ENCODE measurements at places on chromosomes 5 and 9. TPM values are rescaled to one million over a fixed set of nuclear protein-coding genes. Genes with fewer than 3 reads are reported as not detected.
A peak's percentile ranks its signal among the peaks of the same experiment; 100 is the strongest.

Gene SPATA31D4
- not detected for total RNA-seq

GRCh38 chr9:129571298-129572051 lies 49.4 kb downstream of the C9orf50 start:
- H3K4me3 ChIP-seq = no peak overlapping the region
- H3K27me3 ChIP-seq = peaks cover 20% of the 10 kb centered on the region
- no peak for DNase-seq
- H3K27ac ChIP-seq = no peak overlapping the region
- peaks cover 6% of the 10 kb centered on the region for H3K36me3 ChIP-seq

DNA sequence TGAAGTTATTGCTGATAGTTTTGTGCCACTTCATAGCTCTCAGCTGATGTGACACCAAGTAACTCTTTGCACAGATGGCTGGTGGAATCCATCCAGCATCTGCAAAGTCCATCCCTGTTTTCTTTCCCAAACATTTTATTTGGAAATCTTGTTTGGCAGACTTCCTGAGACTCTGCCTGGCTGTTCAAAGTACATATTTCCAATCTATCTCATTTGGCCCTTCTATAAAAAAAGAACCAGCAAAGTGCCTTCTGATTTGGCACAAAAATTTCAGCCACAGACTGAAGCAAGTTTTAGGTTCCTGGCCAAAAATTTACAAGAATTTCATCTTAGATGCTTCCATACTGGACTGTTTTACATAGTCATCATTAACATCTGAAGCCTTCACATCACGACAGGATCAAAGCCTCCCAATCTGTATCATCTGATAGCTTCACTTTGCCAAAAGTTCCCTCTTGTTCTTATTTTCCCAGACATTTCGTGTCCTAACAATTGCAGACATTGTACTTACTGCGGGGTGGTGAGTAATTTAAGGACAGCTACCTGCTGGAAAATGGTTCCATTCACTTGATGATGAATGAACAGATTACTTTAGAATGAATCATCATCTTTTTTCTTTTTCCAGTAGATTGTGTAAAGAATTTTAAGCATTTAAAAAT lies 377.3 kb downstream of the KIAA0825 start:
- no peak overlapping the region for H3K4me3 ChIP-seq
- H3K27ac ChIP-seq = no peak overlapping the region
- no peak for DNase-seq
- H3K36me3 ChIP-seq = no peaks in the 10 kb centered on the region

- no peaks in the 10 kb centered on the region for H3K4me1 ChIP-seq
- H3K27ac ChIP-seq = no peak overlapping the region
- no peak for DNase-seq
- H3K27me3 ChIP-seq = no peaks in the 10 kb centered on the region
- no peak overlapping the region for H3K4me3 ChIP-seq
- no peaks in the 10 kb centered on the region for H3K36me3 ChIP-seq
These were observed 305.3 kb downstream of the PRR16 start for GRCh38 chr5:120769312-120769872.

Gene AHRR
- 33.3 TPM for total RNA-seq

- H3K36me3 ChIP-seq = no peaks in the 10 kb centered on the region
- no peaks in the 10 kb centered on the region for H3K27me3 ChIP-seq
- H3K4me3 ChIP-seq = peak overlapping the region; percentile 71
- peak; percentile 30 for DNase-seq
- peaks cover 48% of the 10 kb centered on the region for H3K4me1 ChIP-seq
These were observed 223.2 kb upstream of the PANK3 start for GRCh38 chr5:168802337-168802736.

DNA sequence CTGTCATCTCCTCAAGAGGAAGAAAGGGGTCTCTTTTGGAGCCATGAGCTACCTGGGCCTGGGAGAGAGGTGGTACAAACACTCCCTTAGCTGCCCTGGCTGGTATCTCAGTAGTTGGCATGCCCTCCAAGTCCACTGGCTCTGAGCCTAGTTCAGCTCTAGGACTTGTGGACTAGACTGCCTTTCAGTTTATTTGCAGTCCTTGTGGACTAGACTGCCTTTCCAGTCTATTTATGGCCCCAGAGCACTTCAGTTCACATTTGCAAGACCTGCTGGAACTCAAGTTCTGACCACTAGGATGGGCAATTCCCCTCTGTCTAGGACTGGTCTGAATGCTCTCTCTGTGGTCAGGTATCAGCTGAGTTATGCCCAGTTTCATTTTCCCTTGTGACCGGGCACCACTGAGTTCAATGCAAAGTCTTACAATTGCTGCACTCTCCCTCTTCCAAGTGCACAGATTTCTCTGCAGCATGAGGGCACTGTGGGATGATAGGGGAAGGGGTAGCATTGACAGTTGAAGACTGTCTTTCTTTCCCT lies 1019.0 kb downstream of the TAF11L14 start:
- no peak for DNase-seq
- no peaks in the 10 kb centered on the region for H3K27me3 ChIP-seq
- no peak overlapping the region for H3K27ac ChIP-seq
- no peak overlapping the region for H3K4me3 ChIP-seq
- H3K36me3 ChIP-seq = no peaks in the 10 kb centered on the region
- no peaks in the 10 kb centered on the region for H3K4me1 ChIP-seq

Gene SV2C
- 0.32 TPM for total RNA-seq

Measured in activated T-helper 2 cell treated with anti-CD3 and anti-CD28 coated beads, Interferon-gamma antibody, Interleukin-2, Interleukin-4, amounts not matched to agents 10 μg/mL and 5 μg/mL and 100 μg/mL, durations not matched to agents 14 hours and 24 hours and 36 hours (primary cell).